KG1 (cell line): ENCODE measurements at places on chromosomes 2 and 18.

DNA sequence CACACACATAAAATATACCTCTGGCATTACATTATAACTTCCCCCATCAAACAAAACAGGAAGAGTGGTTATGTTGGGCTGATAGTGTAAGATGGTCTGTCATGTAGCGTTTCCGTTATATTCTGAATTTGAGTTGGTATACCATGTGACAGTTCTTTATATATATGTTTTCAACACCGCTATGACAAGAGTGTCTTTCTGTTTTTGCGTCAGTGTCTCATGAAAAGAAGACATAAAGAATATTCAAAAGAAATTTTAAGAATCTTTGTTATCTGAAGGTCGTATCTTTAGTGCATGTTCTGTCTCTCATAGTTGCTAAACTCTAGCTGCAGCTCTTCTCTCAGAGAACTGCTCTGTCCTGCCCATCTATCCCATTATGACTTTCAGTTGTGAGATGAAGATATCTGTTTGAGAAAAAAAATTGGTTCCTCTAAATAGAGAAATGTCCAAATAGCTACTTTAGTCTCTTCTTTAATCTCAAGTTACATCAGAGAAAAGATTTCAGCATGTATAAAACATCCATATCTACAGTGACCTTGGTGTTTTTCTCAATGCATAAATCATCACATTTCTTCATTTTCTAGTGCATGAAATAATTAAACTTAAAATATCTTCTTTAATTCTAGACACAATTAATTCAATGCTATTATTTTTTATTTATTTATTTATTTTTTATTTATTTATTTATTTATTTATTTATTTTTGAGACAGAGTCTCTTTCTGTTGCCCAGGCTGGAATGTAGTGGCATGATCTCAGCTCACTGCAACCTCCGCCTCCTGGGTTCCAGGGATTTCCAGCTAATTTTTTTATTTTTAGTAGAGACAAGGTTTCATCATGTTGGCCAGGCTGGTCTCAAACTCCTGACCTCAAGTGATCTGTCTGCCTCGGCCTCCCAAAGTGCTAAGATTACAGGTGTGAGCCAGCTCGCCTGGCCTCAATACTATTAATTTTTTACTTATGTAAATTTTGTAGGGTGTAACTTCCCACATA, 24.3 kb upstream of the PSME4 start:
- DNase-seq: peak; percentile 77

DNA sequence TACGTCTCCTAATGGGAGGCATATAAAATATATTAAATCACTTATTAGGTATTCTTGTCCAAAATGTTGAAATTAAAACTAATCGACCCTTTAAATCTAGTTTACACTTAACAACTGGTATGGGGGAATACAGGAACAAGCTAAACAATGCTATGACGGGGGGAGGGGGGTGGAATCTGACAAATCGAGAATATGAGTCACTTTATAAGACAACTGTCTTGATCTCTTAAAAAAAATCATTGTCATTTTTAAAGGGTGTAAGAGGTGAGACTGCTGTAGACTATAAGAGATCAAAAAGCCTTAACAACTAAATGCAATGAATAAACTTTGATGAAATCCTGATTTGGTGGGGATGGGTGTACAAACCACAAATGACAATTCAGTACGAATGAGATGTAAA, 6.0 kb downstream of the MAP3K2 start:
- no peak for DNase-seq

DNA sequence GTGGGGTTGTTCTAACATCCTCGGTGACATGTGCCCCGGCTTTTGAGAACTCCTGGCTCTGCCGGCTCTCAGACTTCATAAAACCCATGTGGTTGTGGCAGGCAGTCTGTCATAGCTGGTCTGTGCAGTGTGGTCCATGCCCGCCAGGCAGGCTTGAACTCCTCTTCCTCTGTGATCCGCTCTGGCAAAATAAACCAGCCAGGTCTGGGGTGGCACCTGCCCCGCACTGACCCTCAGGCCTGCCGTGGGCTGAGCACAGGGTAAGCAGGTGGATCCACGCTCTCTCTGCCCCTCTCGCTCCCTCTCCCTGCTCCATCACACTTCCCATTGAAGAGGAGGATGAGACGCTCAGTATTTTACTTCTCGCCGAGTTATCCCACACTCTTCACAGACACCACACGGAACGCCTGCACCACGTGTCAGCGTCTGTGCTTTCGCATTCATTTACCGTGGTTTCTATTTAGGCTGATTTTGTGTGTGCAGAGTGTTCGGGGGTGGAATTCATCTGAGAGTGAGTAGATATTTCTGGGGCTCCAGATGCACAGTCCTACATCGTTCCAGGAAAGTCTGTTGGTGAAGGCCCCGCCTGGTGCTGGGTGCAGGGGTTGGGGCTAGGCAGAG, 56.4 kb downstream of the RTP5 start:
- no peak for DNase-seq

DNA sequence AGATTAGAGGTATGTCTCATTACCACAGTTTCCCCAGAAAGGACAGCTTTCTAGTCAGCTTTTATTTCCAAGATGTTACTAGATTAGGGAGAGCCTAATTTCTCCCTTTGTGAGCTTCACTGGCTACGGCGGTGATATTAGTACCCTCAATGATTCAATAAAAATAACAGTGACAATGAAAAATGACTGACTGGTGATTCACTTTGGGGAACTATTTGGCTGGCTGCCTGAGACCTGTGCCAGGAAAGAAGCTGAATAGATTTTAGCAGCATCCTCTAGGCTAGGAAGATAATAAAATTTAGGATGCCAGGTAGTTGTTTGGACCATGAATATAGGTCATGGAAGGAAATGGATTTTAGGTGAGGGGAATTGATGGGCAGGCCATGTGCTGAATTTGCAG, 178.7 kb downstream of the FMNL2 start:
- no peak for DNase-seq

DNA sequence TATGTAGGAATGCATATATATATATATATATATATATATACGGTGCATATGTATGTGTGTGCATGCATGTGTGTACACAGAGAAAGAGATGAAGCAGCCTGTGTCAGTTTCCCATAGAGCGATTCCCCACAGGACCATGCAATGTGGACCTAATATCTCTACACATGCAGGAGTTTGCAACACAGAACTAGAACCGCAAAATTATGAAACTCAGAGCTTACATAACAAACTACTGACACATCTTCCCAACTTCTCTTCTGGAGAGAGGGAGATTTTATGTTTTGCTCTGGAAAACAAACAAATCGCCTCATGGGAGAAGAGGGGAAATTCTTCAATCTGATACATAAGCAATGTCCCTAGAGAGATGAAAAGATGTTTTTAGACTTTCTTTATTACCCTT, 377.2 kb downstream of the LRATD1 start:
- DNase-seq: no peak

DNA sequence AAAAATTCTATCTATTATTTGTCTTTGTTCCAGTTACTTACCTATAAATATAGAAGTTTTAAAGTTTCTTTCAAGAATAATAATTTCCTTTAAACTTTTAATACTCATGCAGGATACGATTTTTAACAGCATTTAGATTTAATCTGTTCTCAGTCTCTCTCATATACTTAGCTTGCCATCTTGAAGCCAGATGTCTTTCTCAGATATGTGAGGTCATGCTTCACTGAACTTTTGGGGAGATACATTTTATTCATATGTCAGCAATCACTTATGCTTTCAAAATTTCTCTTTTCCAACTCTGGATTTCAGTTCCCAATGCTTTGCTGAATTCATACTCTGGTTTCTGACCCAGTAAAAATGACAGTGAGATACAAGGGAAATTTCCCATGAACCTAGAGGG, 66.5 kb upstream of the CCDC178 start:
- DNase-seq: no peak

DNA sequence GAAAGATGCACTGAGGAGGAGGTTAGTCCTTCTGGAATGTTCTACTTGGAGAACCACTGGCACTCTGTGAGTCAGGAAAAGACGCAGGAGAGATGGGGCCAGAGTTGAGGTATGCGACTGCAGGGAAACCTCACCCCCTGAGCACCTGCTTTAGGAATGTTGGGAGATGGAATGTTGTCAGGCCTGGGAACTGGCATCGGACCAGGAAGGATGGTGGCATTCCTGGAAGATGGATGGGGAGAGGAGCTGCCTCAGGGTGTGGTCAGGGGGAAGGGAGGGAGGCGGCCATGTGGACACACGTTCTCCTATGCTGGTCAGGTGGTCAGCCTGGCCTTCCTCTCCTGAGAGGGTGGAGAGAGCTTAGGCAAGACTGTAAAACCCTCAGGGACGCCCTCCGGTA, 146.3 kb downstream of the CELF4 start:
- no peak for DNase-seq

- DNase-seq: no peak
Measured at GRCh38 chr2:78417355-78417754, 608.1 kb upstream of the REG3G start.

GRCh38 chr2:20781656-20782265, 41.1 kb downstream of the LDAH start:
- no peak for DNase-seq

- no peak for DNase-seq
Measured at GRCh38 chr2:104289651-104290565, 564.0 kb upstream of the POU3F3 start.

- no peak for DNase-seq
Measured at GRCh38 chr18:35203067-35203466, 37.8 kb upstream of the ZNF397 start.

- DNase-seq: no peak
Measured at GRCh38 chr2:8484502-8485283, 197.2 kb upstream of the ID2 start.

DNA sequence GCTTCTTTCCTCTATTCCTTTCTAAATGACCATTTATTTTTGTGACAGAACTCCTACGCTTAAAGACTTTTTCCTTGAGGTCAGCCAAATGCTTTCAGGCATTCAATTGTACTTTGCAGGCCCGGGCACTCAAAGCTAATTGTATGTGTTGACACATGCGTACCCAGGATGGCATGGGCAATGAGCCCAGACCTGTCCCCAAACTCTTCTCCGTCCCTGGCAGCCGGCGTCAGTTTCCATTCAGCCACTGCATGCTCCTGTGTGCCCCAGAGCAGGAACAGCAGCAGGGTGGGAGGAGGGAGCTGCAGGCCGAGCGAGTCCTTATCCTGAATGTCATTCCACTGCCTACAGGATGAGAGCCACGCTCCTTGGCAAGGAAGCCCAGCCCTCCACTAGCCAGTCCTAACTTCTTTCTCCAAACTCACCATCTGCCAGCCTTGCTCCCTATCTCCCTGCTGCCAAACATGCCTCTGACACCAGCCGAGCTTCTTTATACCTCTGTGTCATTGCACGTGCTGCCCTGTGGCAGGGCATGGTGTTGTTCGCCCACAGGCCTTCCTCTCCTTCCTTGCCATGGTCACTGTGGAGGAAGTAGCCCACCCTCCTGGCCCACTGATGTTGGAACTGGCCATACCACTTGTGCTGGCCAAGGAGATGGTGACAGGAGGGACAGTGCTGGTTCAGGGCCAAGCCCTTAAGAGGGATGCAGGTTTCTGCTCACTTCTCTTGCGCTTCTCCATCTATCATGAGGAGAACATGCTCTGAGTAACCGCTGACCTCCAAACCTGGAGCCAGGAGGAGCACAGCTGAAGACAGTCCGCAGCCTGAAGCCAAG, 116.9 kb upstream of the FHL2 start:
- DNase-seq: no peak

DNA sequence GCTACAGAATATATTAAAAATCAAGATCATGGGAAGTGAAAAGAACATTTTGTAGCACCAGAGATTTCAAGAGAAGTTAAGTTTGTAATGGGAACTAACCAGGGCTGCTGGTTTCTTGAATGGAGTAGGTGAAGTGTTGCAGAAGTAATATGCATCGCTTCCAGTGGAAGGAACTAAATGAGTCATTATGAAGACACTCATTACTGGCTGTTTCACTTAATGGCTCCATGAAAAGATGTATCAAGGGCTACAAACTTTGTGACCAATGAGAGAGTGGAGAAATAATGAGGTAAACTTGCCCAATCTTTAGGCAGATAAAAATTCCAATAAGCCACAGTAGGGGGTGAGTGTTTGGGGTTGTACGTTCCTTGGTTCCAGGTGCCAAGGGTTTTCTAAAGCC, 380.4 kb upstream of the POU3F3 start:
- DNase-seq: no peak

GRCh38 chr2:9975805-9976447, 24.4 kb downstream of the GRHL1 start:
- no peak for DNase-seq

GRCh38 chr2:145186303-145186702, 666.4 kb upstream of the ZEB2 start:
- no peak for DNase-seq

DNA sequence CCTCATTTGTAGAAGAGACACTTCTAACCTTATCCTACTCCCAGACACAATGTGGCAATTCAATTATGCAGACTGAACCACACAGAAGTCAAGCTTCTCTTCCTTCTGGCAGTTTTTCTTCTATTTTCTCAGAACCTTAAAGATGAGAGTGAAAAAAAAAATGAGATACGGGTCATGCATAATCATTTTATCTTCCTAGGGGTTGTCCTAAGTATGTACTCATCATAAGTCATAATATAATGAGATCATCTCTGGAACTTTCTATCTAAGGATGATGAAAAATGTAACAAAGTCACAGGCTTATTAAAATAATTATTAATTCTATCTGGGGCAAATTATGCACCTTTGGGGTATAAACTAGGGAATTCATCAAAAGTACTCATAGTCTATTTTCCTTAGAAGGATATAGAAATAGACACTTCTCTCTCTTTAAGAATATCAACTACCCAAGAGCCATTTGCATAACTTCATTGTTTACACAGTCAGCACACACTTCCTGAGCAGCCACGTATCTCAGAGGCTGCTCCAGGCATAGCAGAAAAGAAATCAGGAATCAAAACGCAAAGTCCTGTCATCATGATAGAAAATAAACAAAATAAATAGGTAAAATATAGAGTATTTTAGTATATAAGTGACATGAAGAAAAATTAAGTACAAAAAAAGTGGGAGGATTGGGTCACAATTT, 345.9 kb upstream of the SPHKAP start:
- no peak for DNase-seq

DNA sequence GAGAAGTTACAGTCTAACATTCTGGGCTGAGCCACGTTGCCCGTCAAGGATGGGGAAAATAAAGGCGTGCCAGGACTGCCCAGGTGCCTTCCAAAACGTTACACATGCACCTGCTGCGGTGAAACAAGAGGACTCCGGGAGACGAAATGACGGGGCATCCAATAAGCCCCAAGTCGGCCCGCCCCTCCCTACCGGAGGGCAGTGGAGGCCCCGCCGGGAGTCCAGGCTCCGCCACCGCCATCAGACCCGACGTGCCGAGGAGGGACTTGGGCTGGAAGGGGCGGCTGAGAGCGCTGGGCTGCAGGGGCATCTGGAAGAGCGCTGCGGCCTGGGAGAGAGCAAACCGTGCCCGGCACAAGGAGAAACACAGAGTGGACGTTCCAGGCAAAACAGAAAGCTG, 112.5 kb upstream of the GPC1 start:
- no peak for DNase-seq

GRCh38 chr2:86697551-86698104, 22.5 kb upstream of the RMND5A start:
- no peak for DNase-seq

- no peak for DNase-seq
Measured at GRCh38 chr2:102049756-102050443, 58.1 kb downstream of the IL1R2 start.
